ENCODE measurements at places on chromosomes 7 and 10. TPM values are rescaled to one million over a fixed set of nuclear protein-coding genes. Genes with fewer than 3 reads are reported as not detected.
A peak's percentile ranks its signal among the peaks of the same experiment; 100 is the strongest.

MMD2 gene
- total RNA-seq = not detected

BICC1 gene
- total RNA-seq = not detected

AKR1C4 gene
- total RNA-seq = not detected

LIPM gene
- not detected for total RNA-seq

ZNF365 gene
- total RNA-seq = not detected

ITIH5 gene
- total RNA-seq = not detected

FBXO24 gene
- total RNA-seq = 0.42 TPM

C7orf57 gene
- total RNA-seq = 0.14 TPM

SLC29A4 gene
- total RNA-seq = 1.8 TPM

FEZF1 gene
- total RNA-seq = not detected

SPDYE16 gene
- not detected for total RNA-seq

STARD3NL gene
- 27.1 TPM for total RNA-seq

IDI2 gene
- not detected for total RNA-seq

DNA sequence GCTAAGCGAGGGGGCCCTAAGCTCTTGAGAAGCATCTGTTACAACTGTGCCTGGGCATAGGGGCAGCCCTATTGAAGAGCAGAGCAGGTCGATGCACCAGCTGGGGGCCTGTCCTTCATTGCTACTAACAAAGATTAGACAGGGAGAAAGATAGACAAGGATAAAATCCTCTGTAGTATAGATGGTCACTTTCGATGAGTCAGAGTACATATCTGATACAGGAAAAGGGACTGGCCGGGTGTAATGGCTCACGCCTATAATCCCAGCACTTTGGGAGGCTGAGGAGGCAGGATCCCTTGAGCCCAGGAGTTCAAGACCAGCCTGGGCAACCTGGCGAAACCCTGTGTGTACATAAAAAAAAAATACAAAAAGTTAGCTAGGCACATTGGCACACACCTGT lies 13.6 kb downstream of the OPTN start:
- DNase-seq = no peak

GRCh38 chr7:26320878-26321277 lies 29.2 kb downstream of the SNX10 start:
- DNase-seq = no peak

DNA sequence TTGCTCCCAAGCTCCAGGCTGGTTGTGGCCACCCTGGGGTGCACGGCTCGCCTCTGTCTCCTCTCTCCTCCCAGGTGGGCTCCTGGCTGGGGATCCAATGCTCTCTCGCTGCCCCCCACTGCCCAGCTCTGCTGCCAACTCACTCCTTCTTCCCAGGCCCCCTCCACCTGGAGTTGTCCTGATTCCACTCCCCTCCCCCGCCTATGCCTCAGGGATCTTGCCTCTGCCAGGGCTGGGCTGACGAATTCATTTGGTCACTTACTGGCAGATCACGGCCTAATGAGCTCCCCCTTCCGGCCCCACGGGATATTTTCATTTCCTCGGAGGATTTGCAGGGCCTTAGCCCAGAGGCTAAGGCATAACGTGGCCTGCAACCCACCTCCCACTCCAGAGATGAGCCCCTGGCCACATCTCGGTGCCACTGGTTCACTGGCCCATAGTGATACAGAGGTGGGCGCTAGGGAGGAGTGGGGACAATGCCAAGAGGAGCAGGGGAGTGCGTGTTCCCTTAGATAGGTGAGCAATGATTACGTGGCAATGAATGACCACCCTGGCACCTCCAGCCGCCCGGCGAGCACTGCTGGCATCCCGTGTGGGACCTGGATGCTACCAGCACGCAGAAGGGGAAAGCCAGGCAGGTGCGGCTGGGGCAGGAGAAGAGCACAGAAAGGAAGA lies 344.6 kb upstream of the SHH start:
- no peak for DNase-seq

DNA sequence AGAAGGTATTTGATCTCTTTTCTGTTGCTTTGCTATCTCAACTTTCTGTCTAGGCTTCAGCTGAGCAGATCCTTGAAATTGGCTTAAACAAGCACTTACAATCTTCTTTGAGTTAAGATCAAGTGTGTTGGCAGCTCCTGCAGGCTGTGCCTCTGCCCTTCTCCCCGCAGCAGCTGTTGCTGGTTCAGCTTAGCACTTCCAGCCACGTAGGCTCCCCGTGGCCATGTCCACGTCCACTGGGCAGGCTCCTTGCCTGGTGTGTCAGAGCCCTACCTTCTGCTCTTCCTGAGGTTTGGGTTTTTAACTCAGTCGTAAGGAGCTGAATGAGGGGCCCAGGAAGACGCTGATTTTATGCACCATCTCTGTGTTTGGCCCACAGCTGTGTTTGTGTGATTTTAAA lies 47.2 kb downstream of the CAMK1D start:
- DNase-seq = no peak

GRCh38 chr10:60819271-60819670 lies 41.0 kb downstream of the CDK1 start:
- DNase-seq = no peak

GRCh38 chr7:67512481-67512880 lies 515.8 kb downstream of the TYW1 start:
- DNase-seq = no peak

- DNase-seq = peak; percentile 73
Measured at GRCh38 chr7:22728401-22729029, 1.5 kb downstream of the IL6 start.

DNA sequence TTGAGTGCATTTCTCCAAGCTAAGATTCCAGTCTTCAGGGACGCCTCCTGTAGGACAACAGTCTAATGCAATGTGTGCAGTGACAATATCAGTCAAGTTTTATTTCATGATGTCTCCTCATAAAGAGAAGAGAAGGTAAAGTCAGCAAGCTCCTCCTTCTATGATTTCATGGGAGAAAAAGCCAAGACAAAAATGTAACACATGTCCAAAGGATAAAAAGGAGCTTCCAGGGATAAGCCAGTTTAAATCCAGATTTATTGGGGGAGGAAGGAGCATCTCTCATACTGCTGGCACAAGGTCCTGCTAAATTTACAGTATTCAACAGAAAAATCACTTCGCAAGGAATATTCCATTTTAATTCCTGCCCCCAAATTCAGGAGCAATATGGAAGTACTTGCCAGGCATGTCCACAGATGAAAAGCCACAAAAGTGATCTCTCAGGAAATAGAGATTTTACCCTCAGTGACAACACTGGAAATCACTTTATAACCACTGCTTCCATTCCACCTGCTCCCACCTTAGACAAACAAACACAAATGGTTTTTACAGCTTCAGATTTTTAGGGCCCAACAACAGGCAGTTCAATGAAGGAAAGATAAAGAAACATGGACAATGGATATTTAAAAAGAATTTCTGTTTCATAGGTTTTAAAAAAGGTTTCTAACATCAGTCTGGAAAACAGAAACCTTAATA lies 677.5 kb upstream of the C7orf33 start:
- no peak for DNase-seq

GRCh38 chr10:24382979-24383663 lies 174.2 kb downstream of the KIAA1217 start:
- peak; percentile 58 for DNase-seq

DNA sequence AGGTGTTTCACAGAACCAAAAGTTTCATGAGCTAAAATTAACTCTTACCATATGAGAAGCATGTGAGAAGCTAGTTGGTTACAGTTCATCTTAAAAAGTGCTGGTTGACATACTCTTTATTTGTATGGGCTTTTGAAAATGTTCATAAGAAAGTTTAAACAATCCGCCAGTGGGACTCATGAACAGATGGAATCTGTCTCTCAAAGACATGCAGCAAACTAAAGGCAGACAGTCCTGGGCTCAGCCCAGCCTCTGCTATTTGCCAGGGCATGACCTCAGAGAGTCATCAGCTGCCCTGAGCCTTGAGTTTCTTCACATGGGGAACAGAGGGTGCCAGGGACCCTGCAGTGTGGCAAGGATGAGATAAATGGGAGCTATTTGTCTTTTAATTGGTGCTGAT lies 3.2 kb downstream of the PYROXD2 start:
- DNase-seq = no peak

GRCh38 chr7:131013716-131014115 lies 279.7 kb upstream of the KLF14 start:
- no peak for DNase-seq

- DNase-seq = no peak
Measured at GRCh38 chr7:44141221-44141850, at the start of gene MYL7. TSS of gene MYL7 (minus strand) at chr7:44141332. CDS start at chr7:44141305, 27 bp downstream.

GRCh38 chr7:80675090-80675489 lies 36.6 kb downstream of the CD36 start:
- no peak for DNase-seq

DNA sequence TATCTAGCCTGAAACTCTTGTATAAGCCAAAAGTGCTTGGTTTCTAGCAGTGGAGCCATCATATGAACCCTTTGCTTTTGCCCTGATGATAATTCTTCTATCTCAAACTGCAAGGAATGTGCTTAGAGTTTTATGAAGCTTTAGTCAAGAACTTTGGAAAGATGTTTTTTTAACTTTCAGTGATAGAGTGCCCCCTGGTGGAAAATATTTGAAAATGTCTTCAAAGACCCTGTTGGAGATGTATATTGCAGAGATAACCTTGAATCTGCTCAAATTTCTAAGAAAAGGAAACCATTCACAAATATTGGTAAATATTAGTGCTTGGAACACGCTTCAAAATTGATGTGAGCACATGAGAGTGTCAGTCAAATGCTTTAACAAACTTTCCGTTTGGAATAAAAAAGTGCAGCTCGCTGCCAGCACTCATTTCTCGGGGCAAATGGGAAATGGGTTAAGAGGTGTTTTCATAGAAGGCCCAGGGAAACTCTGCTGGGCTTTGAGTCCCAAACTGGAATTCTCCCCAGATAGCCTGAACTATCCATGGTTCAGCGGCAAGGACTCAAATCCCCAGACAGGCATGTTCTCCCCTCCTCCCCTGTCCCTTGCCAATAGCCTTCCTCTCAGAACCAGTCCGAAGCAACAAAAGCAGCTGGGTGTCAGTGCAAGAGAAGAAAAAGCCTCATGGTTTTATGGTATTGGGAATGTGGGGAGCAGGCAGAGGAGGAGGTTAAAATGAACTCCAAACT lies 129.3 kb downstream of the MYOF start:
- DNase-seq = peak; percentile 63

- DNase-seq = no peak
Measured at GRCh38 chr10:119412244-119413092, 130.1 kb downstream of the RGS10 start.

GRCh38 chr10:79413196-79413595 lies 32.2 kb downstream of the ZCCHC24 start:
- DNase-seq = no peak

- no peak for DNase-seq
Measured at GRCh38 chr10:78777466-78777865, 291.3 kb upstream of the ZMIZ1 start.

DNA sequence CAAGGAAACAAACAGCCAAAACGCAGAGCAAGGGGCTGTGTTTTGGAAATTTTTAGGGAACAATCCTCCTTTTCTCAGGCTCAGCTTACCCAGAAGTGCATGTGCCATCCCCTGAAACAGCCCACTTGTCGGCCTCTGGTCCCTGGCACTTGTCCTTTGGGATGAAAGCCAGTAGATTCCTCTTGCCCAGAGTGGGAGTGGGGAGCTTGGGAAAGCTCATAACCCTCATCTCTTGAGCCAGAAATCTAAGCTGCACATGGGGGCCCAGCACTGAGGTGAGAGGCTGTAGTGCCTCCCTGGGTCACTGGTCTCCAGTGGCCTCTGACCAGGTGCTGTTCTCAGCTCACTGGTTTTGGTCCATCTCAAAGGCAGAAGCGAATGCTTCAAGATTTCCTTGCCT lies 150.3 kb downstream of the RNF216 start:
- DNase-seq = no peak

GRCh38 chr10:24926557-24926956 lies 25.8 kb downstream of the PRTFDC1 start:
- no peak for DNase-seq

- peak; percentile 70 for DNase-seq
Measured at GRCh38 chr7:74002474-74003017, 25.4 kb upstream of the ELN start.

GRCh38 chr7:69882269-69882668 lies 284.0 kb downstream of the AUTS2 start:
- DNase-seq = no peak

GRCh38 chr7:155172141-155172540 lies 102.0 kb downstream of the HTR5A start:
- peak; percentile 42 for DNase-seq

GRCh38 chr10:89392974-89393373 lies 551 bp downstream of the IFIT1 start:
- peak; percentile 76 for DNase-seq

DNA sequence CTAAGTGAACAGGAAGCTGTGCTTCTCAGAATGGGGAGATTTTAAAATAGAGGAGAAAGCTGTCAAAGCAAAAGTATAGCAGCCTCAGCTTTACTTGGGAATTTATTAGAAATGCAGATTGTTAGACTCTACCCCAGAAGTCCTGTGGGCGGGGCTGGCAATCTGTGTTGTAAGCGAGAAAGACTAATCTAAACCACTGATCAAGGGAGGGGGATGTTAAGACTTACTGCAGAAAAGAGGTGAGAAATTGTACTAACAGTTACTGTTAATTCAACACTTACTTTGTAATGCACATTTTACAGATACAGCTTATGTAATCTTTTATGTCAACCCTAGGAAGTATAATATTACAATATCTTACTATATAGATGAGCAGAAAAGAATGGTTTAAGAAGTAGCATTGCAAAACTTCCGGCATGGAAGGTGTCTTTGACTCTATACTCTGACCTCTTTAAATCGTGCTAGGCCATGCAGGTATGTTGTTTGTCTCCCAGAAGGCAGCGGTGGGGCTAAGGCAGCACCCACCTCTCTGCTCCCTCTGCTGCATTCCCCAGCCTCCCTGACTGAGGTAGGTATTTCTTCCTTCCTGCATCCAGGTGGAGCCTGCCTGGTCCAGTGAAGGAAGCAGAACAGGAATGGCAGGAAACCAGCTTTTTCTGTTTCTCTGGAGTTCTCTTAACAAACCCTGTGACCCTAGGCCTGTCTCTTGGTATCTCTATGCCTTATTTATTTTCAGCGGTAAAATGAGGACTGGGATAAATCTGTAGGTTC lies 462.2 kb downstream of the AUTS2 start:
- DNase-seq = no peak

GRCh38 chr7:98556288-98556687 lies 60.8 kb upstream of the NPTX2 start:
- no peak for DNase-seq

DNA sequence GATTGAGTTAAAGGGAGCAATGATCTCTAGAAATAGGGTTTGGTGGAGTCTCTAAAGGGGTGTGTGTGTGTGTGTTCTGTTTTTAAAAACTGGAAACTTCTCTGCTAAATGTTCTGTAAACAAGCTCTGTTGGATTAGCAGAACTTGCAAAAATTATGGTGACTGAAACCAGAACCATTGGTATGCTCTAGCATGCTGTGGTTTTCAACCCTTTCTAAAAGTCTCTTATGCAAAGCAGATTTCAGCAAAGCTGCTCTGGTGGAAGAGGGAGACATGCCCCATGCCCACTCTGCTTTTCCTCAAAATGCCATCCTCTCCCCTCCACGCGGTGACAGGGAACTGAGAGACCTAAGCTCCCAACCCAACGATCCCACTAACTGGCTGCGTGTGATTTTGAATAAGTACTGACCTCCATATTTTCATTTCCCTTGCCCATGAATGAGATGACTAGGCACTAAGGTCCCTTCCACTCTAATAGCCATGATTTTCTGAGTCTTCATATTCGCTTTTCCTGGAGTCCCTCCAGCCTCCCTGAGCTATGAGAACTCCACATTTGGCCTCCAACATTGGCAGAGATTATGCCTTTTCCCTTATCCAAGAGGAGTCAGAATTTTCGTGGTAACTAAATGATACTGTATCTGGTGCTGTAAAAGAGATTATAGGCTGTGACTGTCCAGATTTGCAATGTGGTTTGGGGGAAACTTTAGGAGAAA lies 117.3 kb upstream of the PALS2 start:
- DNase-seq = no peak

Measured in activated CD4-positive, alpha-beta T cell treated with anti-CD3 and anti-CD28 coated beads, Interleukin-2, amount 10 ng/mL, durations not matched to agents 24 days and 14 days (primary cell).